EL (cell line): ENCODE measurements at places on chromosomes 11 and 22.

- DNase-seq = no peak
Measured at GRCh38 chr11:35295751-35296150, 123.6 kb downstream of the SLC1A2 start.

DNA sequence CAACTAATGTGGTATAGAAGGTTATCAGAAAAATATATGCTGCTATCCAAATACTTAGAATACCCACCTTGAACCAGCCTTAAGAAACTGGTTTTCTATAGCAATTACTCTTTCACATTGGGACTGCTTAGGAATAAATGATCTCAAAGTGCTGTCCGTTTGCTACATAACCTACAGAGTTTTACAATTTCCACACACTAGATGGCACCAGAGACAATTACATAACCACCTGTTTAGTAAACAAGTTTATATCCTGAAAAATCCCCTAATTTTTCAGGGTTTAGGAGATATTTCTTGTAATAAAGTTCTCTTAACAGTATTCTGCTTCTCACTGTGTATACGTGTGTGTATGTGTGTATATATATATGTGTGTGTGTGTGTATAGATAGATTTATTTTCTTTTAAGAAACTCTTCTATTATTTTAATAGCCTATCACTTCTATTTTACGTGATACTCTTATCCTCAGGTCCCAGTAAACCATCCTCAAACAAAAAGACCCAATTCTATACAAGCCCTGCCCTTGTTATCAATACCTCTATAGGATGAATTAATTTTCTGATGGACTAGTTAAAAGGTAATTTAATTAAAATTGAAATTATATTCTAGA is 6.7 kb upstream of the OR5I1 start:
- DNase-seq = peak; percentile 2

- DNase-seq = no peak
Measured at GRCh38 chr11:69035150-69035945, 13.4 kb upstream of the TPCN2 start.

DNA sequence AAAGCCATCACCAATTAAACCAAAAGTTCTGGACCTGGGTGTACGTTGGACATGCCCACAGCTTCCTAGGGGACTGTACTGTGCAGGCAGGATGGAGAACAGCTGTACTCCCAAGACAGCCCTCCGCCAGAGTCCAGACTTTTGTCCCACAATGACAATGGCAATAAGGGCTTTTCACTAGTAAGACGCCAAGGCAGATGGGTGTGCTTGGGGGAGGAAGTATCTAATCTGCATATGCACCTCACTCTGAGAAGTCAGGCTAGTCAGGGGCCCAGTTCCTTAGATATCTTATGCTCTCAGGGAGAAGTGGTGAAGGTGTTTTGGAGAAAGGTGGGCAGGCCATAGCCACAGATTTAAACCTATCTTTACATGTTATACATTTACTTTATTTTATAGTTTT is 85.1 kb upstream of the USP47 start:
- no peak for DNase-seq

GRCh38 chr22:20436307-20436767 is 1.3 kb downstream of the SCARF2 start:
- DNase-seq = peak; percentile 61

DNA sequence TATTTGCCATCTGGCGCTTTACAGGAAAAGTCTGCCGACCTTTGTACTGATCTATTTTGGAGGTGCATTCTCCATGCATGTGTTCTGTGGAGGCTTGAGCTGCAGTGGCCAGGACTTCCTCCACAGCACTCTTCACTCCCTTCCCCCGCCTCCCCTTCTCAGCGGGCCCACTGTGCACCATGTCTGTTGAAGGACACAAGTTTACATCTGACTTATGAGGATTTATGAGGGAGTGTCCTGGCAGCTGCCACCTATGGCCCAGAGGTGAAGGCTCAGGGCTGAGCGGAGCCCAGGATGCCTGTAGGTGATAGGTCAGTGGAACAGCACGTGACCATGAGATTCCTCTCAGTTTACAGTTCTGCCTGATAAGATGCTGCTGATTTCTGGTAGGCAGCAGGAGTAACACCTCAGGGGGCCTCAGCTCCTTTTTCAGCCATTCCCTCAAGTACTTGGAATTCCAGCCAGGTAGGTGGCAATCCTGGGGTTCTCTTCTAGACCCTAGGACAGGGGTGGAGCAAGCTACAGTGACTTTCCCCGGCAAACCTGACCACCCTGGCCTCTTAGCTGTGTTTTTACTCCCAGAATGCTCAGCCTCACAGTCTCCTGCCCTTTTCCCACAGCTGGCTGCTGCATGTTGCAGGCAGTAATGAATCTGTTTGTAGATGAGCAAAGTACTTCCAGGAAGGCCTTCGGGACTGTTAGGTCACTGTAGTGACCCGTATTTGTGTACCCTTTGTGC is 59.9 kb downstream of the PPFIBP2 start:
- no peak for DNase-seq

- DNase-seq = no peak
Measured at GRCh38 chr11:113034576-113034975, 73.4 kb downstream of the NCAM1 start.

- no peak for DNase-seq
Measured at GRCh38 chr11:65485920-65486219, 13.0 kb upstream of the MALAT1 start.

- DNase-seq = no peak
Measured at GRCh38 chr11:67126986-67127385, 7.9 kb downstream of the KDM2A start.

DNA sequence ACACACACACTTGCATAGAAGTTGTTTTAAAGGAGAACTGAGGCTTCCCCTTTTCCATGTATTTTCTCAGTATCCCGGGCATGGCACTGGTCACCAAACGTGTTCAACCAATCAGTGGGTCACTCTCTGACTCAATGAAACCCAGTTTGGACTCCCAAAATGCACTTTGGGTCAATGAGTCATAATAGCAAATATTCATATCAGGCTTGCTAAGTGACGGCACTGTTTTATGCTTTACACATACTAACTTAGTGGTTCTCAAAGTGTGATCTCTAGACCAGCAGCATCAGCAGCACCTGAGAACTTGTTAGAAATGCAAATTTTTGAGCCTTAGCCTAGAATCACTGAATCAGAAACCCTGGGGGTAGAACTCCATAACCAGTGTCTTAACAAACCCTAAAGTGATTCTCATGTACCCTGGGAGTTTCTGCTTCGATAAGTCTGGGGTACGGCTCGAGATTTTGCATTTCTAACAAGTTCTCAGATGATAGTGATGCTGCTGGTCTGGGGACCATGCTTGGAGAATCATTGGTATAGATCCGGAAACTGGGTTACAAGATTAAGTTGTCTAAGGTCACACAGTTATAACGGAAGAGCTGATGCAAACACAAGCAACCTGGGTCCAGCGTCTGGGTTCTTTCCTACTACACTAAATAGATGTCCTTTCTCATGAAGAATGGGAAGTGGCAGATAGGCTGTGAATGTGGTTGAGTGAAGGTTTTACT is 35.6 kb downstream of the ETS1 start:
- DNase-seq = no peak

GRCh38 chr11:107882095-107882820 is 23.7 kb upstream of the SLC35F2 start:
- no peak for DNase-seq

DNA sequence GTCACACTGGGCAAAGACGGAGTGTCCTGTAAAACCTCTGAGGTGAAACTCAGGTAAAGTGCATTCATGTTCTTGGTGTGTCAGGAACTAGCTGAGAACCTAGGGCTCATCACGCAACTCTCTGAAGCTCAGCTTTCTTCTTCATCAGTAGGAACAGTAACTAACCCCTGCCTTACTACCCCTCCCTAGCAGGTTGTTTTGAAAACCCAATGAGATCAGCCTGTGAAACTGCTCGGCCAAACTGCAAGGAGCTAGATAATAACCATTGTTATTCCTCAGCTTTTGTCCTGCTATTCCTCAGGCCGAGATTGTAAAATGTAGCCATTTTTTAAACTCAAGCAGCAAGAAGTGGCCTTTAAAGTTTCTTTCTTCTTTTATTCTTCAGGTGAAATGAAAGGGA is 9.8 kb upstream of the FJX1 start:
- DNase-seq = no peak

GRCh38 chr11:72721689-72722049 is 30.5 kb downstream of the ARAP1 start:
- peak; percentile 30 for DNase-seq

- no peak for DNase-seq
Measured at GRCh38 chr22:28791841-28792490, 8.4 kb downstream of the XBP1 start.

DNA sequence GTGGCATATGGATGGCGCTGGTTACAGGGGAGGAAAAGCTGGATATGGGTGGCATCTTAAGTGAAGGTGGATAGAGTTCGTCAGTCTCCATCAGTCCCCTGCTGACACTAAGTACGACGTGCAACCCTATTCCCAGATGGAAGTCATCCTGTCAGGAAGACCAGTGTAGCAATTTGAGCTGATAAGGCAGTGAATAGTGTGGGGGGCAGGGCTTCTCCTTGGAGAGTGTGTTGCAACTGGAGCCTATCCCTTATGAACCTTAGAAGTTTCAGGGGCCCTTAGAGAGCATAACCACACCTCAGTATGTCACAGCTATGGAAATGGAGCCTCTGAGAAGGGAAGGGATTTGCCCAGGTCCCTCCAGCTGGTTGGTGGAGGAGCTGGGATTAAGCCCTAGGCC is 36.1 kb upstream of the ANKK1 start:
- no peak for DNase-seq

- DNase-seq = no peak
Measured at GRCh38 chr11:134633276-134633675, 221.2 kb upstream of the B3GAT1 start.

- peak; percentile 54 for DNase-seq
Measured at GRCh38 chr11:80167766-80168165, 726.9 kb upstream of the TENM4 start.

- no peak for DNase-seq
Measured at GRCh38 chr22:27629908-27630673, 171.5 kb downstream of the MN1 start.

DNA sequence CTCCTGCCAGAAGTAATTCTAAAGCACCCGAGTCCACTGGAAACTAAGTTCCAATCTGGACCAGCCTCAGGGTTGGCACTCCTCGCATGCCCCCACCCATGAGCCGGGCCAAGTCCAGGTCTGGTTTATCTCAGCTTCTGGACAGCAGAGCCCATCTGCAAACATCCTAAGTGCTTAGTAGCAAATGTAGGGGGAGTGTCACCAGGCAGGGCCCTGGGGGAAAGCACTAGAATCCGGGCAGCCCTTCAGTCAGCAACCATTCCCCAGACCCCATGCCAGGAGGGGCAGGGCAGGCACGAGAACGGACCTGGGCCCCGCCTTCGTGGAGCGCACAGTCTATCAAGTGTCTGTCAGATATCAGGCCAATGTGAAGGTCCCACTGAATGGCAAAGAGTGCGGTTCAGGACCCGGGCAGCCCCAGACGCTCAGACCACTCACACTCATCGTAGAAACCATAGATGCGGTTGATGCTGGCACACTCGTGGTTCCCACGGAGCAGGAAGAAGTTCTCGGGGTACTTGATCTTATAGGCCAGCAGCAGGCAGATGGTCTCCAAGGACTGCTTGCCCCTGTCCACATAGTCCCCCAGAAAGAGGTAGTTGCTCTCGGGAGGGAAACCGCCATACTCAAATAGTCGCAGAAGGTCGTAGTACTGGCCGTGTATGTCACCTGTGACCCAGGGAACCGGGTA is 1.3 kb downstream of the PPP1CA start:
- no peak for DNase-seq

- DNase-seq = peak; percentile 18
Measured at GRCh38 chr11:34198523-34198922, 93.1 kb downstream of the NAT10 start.

GRCh38 chr22:25077056-25077455 is 122.6 kb upstream of the CRYBB3 start:
- DNase-seq = no peak

- DNase-seq = no peak
Measured at GRCh38 chr22:24133187-24133965, 47.9 kb upstream of the SUSD2 start.

DNA sequence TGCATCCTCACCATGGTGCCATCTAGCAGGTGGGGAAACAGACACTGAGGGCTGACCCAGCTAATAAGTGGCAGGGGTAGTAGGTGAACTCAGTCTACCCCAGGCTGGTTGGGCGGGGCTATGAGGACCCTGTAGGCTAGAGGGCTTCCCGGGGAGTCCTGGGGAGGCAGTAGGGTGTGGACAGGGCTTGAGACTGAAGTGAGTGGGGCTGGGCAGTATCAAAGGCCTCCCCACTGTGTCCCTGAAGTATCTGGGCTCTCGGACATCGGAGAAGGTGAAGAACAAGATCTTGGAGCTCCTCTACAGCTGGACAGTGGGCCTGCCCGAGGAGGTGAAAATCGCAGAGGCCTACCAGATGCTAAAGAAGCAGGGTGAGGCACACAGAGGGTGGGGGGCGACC is 11.4 kb downstream of the GGA1 start:
- no peak for DNase-seq

DNA sequence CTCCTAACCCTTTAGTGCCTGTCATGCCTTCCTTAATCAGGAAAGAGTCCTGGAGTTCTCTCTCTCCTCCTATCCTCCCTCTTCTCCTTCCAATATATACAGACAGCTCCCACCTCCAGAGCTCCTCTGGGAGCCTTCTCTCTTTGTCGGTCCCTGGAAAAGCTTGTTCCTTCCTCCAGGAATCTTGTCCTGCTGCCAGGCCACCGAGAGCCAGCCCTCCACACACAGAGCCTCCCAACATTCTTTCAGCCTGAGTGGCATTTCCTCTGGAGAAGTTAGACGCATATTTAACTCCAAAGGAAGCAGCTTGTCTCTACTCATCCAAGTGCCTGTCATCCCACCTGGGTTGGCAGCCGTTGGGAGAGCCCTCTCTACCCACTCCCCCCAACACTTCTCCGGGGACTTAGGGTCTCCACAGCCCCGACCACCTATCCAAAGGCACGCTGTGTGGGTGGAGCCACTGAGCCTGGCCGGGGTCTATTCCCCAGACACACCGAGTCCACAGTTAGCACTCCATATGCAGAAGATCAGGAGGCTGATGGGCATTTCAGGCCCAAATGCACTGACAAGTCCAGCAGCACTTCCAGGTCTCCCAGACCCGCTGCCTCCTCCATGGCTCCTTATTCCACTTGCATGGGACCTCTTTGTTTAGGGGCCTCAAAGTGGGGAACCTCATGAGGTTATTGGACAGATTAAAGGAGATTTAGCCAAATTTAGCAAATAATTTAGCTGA is 31.1 kb downstream of the DKK3 start:
- DNase-seq = peak; percentile 97

DNA sequence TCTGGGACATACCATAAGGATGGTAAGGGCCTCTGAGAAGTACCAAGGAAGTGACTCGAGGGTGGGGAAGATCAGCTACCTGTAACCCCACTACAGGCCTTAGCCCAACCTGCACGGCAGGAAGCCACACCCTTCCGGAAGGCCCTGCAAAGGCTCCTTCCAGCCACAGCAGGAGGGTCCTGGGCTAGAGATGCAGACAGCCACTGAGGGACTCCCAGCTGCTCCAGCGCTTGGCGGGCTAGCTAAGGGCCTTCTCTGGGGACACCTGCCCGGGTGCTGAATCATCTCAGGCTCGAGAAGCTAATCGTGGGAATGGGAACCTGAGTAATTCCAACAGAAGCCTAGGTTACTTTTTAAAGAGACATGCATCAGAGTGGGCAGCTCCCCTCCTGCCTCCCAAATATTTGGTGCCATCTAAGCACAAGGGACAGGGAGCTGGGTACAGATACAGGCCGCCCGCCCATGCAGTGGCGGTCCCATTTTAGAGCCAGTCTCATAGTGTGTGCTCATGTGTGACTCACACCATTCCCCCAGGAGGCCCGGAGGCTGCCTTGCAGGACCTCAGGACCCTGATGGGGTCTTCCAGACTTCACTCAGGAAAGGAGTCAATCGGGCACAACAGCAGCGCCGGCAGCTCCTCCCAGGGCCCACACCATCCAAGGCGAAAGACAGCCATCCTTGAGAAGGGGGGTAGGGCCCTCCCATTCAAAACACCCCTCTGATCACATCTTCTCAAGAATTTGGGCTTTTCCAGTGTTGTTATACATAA is 8.0 kb downstream of the MYH9 start:
- DNase-seq = peak; percentile 59
